ENCODE measurements at places on chromosomes 5 and 9. TPM values are rescaled to one million over a fixed set of nuclear protein-coding genes. Genes with fewer than 3 reads are reported as not detected.

Gene CSF1R
- 29.1 TPM for total RNA-seq

Gene HTR4
- total RNA-seq: 0.18 TPM

GRCh38 chr9:99298614-99299013, 76.5 kb downstream of the SEC61B start:
- DNase-seq: no peak

Gene LRRC26
- 5.2 TPM for total RNA-seq

DNA sequence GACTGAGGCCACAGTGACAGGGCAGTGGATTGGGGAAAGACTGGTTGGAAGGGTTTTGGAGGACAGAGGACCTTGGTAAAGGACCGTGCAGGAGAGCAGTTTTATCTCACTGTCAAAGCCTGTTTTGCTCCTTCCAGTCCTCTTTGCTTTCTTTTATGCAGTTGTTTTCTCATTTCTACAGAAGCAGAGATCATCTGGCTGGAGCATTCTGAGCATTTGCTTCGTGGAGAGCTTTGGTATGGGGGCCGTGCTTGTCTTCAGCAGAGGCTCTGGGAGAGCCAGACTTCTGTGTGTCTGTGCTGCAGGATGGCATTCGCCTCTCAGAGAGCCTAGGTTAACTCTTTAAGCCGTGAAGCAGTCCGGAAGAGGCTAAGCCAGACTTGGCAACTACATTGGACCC, 171.8 kb upstream of the TUT7 start:
- no peak for DNase-seq

Gene SLC6A7
- not detected for total RNA-seq
